ENCODE measurements at places on chromosomes 7 and 10.

DNA sequence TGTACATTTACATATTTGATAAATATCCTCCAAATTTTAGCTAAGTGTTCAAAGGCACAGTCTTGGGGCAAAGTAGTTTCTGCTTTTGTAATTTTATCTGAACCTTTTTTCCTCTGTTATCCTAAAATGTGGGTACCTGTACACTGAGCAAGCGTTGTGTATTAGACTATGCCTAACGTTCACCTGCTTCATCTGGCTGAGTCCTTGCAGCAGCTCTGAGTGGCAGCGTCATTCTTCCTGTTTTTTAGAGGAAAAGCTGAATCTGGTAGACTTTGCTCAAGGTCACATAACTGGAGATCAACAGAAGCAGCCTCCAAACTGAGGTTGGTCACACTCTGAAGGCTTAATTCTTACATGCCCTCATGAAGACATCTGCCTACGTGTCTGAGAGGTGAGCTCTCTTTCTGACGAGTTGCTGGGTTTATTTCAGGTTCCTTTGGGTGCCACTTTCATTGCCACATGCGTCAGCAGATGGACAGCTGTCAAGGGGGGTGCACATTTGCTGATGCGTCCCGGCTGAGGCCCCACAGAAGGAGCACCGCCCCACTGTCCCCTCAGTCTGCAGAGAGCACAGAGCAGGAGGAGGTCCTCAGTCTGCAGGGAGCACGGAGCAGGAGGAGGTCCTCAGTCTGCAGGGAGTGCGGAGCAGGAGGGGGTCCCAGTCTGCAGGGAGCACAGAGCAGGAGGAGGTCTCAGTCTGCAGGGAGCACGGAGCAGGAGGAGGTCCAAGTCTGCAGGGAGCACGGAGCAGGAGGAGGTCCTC is 406.5 kb upstream of the SHH start:
- DNase-seq, result no peak

DNA sequence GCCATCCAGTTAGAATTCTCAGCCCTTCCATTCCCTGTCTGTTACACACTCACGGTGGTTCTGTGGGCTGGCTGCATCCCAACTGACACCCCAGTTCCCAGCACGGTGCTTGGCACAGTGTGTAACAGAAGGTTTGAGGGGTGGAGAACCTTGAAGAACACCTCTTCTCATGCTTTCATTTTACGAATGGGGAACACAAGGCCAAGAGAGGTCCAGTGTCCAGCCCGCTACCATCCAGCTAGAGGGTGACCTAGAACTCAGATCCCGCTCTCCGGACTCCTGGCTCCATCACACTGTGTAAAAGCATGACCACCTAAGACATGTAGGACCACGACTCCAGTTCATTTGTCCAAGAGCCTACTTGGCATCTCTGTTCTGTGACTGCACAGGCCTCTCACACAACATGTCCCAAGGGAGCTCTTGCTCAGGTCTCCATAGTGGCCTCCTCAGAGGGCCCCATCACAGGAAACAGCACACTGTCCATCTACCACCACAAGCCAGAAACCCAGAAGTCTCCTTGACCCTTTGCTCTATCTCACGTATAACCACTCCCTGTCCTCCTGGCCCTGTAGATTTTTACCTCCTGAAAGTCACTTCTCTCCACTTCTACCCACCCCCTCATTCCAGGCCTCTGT is 2.8 kb upstream of the CDH23 start:
- DNase-seq, result no peak

DNA sequence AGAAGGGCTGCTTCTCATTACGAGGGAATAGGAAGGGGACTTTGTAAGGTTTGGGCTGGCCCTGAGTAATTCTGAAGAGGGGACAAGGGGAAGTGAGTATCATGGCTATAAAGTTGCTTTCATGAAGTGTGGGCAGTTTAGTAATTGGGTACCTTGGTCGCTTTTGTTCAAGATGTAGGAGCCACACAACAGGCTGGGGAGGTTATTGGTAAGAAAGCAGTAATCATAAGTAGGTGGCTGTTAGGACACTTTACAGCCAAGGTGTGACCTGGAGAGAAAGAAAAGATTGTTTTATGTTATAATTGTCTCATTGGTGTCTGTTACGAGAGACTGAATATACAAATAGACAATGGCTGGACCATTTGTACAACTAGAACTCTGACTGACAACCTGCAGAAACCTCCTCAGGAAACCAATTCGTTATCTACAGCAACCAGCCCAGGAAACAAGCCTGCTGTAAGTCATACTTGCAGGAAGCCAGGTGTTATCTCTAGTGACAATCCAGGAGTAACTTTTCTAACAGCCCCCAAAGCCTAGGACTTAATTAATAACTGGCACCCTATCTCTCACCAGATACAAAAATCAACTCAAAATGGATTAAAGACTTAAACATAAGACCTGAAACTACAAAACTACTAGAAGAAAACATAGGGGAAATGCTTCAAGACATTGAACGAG is 5.0 kb upstream of the CCM2 start:
- DNase-seq, result no peak

- DNase-seq, result no peak
These were observed 34.7 kb upstream of the FOXI2 start for GRCh38 chr10:127702271-127702670.

DNA sequence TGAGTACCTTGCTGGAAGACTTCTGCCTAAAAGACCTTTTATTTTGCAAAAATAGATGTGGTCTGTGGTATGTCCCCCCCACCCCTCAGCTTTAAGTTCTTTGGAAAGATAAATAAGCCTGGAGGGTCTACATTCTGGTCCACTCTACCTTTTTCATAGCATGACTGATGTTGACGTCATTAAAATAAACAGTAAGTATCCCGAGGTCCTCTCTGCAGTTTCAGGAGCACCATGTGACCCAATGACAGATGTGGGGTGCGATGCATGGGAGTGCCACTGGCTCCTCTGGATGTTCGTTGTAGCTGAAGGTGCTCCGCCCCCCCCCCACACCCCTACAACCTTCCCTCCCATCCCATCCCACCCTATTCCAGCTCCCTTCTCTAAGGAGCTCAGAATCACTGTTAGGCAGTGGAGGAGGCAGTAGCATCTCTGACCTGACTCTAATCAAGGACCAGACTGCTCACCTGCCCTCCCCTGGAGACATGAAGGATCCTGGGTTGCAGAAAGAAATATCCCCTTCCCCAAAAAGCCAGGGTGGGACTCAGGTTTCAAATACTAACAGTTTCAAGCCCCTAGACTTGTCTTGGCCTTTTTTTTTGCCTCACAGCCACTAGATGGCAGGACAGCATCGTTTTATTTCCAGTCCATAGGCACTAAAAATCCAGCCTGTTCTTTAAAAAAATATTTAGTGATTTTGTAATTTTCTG is 25.1 kb downstream of the CASP7 start:
- DNase-seq, result no peak

- DNase-seq, result no peak
These were observed 403.5 kb upstream of the ANKRD30A start for GRCh38 chr10:36721871-36722270.

DNA sequence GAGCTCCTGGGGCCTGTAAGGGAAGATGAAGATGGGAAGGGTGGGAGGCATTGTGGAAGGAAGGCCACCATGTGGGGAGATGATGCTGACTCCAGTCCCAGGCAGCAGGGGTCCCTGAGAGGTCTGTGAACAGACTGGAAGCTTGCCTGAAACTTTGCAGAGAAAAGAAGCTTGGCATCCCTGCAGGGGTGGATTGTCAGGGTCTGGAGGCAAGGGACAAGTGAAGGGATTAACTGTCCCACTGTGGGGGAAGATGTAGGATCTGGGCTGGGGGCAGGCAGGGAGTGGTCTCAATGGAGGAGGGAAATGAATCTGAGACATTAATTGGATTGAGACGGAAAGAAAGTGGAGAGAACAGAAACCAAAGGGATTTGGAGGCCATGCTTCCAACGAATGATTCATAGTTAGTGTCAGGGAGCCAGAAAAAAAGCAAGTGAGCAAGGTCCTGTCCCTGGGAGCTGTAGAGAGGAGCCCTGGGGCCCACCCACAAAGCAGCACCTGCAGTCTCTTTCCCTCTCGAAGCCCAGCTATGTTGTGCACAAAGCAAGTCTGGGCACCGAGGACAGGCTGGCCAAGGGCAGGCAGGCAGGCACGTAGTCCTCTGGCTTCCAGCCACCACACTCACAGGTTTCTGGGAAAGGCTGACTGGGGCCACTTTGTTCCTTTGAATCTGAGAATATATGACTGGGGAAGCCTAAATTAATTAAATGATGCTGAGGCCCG is 4.7 kb upstream of the SLC18A3 start:
- DNase-seq, result no peak

GRCh38 chr7:129525225-129525862 is 23.0 kb downstream of the SMKR1 start:
- no peak for DNase-seq

DNA sequence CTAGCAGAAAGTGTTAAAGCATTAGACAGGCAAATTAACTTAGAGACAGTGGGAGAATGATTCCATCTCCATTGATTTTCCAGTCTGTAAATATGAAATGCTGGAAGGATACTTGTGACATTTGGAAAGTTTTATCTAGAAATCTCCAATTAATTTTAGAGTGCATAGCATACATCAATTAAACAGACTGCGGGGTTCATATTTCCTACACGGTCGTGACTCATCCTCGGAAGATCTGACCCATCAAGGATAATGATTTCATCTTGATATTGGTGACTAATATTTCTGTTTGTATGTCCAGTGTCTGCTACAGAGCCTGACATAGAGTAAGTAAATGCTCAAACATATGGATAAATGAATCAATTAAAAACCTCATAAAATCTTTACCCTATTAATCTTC is 474.9 kb downstream of the KCNMA1 start:
- DNase-seq, result no peak

DNA sequence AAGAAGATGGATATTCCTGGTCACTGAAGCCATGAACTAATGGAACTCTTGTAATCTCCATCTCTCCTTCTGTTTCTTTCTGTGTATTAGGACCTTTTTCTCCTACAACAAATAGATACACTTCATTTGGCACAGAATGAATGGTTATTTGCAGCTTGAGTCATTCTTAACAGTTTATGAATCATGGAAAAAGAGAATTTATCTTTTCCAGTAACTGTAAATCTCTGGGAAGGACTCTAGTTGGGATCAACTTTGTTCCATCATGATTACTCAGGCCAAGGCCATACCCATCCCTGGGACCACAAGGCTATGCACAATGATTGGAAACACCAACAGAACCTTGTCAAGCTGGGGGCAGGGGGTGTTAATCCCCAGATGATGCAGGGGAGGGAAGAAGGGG is 36.1 kb upstream of the MDFIC start:
- DNase-seq, result no peak

GRCh38 chr10:72812415-72812752 is 81.2 kb upstream of the OIT3 start:
- DNase-seq, result no peak

GRCh38 chr10:100297242-100297641 is 10.8 kb upstream of the BLOC1S2 start:
- no peak for DNase-seq

DNA sequence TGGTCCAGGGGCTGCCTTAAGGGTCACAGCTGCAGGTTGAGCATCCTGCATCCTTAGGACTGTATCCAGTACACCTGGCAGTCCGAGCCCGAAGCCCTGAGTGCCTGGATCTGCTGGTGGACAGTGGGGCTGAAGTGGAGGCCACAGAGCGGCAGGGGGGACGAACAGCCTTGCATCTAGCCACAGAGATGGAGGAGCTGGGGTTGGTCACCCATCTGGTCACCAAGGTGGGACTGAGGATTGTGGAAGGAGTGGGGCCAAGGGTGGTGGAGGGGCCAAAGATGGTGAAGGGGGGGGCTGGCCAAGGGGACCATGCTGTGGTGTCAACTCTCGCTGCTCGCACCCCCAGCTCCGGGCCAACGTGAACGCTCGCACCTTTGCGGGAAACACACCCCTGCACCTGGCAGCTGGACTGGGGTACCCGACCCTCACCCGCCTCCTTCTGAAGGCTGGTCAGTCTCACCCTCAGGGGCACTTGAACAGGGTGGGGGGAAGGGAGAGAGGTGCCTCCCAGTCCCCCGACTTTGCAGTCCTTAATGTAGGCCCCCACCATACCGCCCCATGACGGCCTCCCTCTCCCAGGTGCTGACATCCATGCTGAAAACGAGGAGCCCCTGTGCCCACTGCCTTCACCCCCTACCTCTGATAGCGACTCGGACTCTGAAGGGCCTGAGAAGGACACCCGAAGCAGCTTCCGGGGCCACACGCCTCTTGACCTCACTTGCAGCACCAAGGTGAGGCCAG is 5.3 kb downstream of the NFKB2 start:
- no peak for DNase-seq

DNA sequence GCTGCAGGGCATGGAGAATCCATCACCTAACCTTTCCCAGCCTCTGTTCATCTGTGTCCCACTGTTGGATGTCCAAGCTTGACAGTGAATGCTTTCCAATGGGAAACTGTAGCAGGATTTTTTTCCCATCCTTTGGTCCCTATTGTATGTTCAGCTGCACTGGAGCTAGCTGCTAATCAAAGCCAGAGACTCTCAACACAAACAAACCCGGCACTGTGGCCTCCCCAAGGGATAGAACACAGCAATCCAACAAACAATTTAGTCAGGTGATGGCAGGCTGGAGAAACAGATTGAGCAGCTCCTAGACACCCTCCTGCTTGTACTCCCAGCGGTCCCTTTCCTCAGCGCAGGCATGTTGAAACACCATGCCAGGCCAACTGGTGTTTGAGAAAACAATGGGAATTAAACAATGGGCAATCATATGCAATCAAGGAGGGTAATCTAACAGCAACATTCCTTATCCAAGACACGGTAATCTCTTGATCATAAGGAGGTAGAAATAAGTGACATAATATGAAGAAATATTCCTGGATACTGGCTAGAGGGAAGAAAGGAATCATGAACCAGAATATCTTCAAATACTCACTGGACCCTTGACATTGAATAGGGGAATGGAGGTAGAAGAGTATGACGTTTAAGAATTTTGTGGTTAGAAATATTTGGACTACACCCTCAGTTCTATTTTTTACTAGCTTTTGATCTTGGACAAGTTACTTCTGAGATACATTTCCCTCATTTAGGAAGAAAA is 15.0 kb downstream of the PTN start:
- DNase-seq, result peak; percentile 16

DNA sequence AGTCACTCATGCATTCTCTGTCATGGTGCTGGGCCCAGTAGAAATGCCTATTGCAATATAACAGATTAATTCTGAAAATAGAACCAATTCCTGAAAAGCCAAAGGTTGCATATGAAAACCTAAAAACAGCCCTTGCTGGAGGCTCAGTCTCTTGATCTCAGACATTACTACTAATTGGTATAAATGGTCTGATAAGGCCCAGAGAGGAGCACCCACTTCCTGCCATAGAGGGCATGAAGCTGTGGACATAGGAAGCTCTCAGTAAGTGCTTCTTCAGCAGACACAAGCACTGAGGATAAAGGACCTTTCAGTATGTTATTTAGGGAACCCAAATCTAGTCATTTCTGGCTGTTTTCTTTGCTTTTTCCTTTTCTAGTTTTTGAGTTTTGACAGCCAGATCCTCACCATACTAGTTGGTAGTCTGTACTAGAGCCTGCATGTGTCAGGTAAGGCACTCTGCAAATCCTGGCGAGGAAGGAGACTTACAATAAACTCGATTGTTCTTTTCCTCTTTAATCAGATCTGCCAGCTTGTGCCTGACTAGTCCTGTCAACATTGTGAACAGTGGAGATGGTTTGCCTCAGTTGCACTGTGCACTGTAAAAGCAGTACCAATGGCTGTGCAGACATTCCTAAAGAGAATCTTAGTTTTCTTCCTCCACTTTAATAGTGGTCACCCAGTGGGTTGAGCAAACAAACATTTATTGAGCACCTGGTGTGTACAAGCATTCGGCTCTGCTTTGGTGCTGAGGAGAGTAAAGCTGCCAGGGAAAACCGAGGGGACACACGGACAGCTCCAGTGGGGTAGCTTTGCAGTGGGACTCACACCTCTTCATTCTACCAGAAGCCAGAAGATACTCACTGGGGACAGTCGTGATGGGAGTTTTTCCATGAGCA is 140.9 kb downstream of the CHN2 start:
- DNase-seq, result no peak
